Activated naive CD4-positive, alpha-beta T cell (primary cell): ENCODE measurements at places on chromosomes 2 and 18.

- DNase-seq = no peak
These were observed 108.7 kb downstream of the EN1 start for GRCh38 chr2:118738524-118739308.

- DNase-seq = no peak
These were observed 182.2 kb upstream of the ZFP36L2 start for GRCh38 chr2:43408407-43409160.

GRCh38 chr2:237388036-237388435, 25.9 kb downstream of the COL6A3 start:
- DNase-seq = no peak

- DNase-seq = no peak
These were observed 45.8 kb downstream of the ATIC start for GRCh38 chr2:215357660-215358059.

DNA sequence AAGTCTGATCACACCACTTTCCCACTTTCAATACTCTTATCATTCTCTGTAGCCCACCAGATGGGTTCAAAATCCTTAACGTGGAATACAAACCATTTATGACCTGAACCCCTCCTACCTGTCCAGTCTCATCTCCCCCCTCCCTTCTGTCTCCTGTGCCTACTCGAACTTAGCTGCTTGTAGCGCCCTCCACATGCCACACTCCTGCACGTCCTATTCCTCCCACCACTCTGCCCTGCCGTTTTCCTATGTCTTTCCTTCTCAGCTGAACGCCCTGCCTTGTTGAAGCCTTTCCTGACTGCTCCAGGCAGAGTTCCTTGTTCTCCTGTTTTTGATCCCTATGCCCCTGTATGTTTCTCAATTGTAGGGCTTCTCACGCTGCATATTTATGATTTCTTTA, 390.1 kb downstream of the HRH4 start:
- DNase-seq = no peak

- no peak for DNase-seq
These were observed 14.4 kb downstream of the INHBB start for GRCh38 chr2:120360307-120360855.

GRCh38 chr2:23492921-23493320, 107.9 kb downstream of the KLHL29 start:
- no peak for DNase-seq

- no peak for DNase-seq
These were observed 20.5 kb downstream of the TMEM18 start for GRCh38 chr2:656676-657075.

GRCh38 chr2:128973566-128973965, 654.9 kb upstream of the HS6ST1 start:
- DNase-seq = no peak

DNA sequence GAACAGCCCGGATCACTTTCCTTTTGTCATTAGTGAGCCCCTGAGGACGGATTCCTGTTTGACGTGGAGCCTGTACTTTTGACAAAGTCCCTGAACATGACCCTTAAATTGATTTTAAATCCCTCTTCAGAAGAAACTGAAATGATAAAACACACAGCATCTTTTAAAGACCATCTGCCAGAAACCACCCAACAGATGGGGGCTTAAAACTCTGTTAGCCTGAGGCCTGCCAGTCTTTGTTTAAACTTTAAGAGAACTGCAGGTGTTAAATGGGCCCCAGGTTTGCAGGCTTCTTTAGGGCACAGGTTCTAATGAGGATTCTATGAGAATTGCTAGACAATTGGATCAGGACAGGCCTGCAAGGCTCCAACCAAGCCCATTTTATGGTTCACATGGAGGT, 177.9 kb downstream of the ALK start:
- DNase-seq = no peak

DNA sequence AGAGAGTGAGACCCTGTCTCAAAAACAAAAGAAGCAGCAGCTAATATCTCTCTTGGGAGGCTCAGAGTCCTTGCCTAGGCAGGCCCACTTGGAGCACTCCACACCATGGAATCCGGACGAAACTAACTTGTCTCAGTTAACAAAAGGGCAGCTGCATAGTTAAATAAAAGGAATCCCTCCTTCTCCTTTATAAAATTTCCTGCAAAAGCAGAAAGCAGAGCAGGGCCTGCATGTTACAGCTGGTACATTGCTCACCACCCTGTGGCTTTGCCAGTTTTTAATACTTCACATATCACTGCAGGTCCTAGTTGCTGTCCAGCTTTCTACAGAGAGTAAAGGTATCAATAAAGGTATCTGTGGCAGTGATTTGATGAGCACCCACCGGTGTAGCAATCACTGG, 93.6 kb downstream of the ASAP2 start:
- no peak for DNase-seq

DNA sequence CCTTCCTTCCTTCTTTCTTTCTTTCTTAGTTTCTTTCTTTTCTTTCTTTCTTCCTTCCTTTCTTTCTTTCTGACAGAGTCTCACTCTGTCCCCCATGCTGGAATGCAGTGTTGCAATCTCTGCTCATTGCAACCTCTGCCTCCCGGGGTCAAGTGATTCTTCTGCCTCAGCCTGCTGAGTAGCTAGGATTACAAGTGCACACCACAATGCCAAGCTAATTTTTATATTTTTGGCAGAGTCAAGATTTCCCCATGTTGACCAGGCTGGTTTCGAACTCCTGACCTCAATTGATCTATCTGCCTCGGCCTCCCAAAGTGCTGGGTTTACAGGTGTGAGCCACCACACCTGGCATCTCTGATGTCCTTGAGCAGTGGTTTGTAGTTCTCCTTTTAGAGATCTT, 48.5 kb downstream of the IL1R2 start:
- DNase-seq = no peak

- DNase-seq = no peak
These were observed 50.6 kb upstream of the OSR1 start for GRCh38 chr2:19409046-19409445.

GRCh38 chr2:29123617-29124349, 8.6 kb downstream of the CLIP4 start:
- DNase-seq = no peak

- DNase-seq = no peak
These were observed 214.4 kb downstream of the ZNF385B start for GRCh38 chr2:179646862-179647587.

- DNase-seq = no peak
These were observed 261.7 kb upstream of the SLC39A10 start for GRCh38 chr2:195395362-195395761.

- no peak for DNase-seq
These were observed 2.6 kb upstream of the GPR35 start for GRCh38 chr2:240622531-240623235.

GRCh38 chr2:216389570-216389969, 17.3 kb upstream of the MARCHF4 start:
- no peak for DNase-seq

GRCh38 chr2:139162456-139162855, 382.3 kb upstream of the NXPH2 start:
- no peak for DNase-seq

DNA sequence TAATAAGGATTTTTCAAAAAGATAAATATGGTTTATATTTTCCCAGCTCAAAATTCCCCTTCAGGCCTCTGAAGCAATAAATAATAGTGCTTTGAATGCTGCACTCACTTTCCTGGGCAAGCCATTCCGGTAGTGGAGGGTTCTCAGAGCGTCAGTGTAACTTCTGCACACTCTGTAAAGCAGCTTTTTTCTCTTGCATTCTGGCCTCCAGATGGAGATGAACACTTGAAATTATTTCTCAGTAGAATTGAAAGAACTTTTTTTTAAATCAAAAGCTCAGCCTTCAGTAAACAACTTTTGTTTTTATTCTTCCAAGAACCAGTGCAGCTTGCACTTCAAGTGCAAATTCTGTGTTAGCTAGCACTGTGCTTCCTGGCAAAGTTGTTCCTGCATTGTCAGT, 281.1 kb upstream of the RAB12 start:
- DNase-seq = no peak
